ENCODE measurements at places on chromosomes 5 and 9. TPM values are rescaled to one million over a fixed set of nuclear protein-coding genes. Genes with fewer than 3 reads are reported as not detected.
A peak's percentile ranks its signal among the peaks of the same experiment; 100 is the strongest.

DNA sequence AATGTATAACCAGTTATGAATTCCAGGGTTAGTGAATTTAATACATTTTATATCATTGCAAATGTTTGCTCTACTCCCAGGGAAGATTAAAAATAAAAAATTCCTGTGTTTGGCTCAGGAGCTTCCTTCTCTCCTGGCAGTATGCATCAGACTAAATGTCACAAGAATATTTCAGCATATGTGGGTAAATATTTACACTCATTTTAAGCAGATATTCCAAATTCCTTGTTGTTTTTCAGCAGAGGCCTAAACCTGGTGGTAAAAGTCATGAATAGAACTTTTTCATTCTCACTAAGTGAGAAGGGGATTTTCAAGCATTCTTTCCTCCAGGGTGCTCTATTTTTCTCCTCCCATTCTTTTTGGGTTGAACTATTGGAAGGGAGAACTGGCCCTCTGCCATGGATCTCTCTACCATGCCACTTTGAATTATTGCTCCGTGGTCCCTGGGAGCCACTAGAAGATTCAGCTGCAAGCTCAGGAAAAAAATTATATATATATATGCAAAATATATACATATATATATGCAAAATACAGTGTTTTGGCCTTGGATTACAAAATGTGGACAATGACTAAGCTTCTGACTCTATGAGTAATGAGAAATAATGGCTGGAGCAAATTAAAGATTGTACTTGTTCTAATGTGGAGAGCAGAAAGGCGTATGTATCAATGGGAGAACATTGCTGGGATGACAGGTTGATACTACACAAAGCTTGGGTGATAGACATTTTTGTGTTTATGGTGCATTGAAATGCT lies 180.6 kb upstream of the PAPPA start:
- DNase-seq, result no peak

- DNase-seq, result no peak
These were observed 75.8 kb downstream of the ARHGAP26 start for GRCh38 chr5:142845954-142846398.

GRCh38 chr5:10775646-10776045 lies 14.6 kb upstream of the DAP start:
- no peak for DNase-seq

DNA sequence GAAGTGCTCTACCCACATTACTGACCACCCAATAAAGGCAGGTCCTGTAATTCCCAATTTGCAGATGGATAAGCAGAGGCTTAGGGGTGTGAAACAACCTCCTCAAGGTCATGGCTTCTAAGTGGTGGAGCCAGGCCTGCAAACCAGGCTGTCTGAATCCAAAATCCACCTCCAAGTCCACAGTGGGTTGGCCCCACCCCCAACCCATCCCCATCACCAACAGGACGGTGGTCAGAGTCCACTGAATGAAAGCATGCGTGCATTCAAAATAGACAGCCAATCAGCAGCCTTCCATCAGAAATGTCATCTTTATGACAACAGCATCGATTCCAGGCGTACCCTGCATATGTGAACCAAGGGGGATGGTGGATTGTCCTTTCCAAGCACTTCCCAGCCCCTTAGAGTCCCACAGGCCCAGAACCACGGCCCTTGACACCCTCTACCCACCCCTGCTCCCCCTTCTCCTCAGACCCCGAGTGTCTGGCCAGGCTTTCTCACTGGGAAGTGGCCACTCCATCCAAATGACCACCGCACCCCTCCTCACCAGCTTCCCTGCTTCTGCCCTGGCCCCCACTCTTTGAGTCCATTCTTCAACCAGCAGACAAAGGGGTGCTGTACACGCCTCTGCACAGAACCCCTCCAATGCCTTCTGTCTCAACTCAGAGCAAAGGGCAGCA lies 133.1 kb downstream of the KCNIP1 start:
- DNase-seq, result no peak

DNA sequence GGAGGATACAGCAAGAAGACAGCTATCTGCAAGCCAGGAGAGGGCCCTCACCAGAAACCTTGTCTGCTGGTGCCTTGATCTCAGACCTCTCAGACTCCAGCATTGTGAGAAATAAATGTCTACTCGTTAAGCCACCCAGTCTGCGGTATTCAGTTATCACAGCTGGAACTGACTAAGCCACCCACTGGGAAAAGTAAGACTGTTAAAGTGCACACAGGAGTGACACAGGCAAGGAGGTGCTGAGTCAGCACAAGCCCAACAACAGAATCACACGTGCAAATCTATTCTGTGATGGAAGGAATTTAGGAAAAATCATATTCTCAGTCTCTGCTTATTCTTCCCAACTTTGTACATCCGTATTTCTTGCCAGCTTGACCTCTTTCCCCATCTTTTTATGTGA lies 200.0 kb downstream of the NR2F1-AS1 start:
- no peak for DNase-seq

Gene CCNI2
- total RNA-seq, result not detected

GRCh38 chr5:116970318-116970717 lies 395.7 kb upstream of the SEMA6A start:
- DNase-seq, result peak; percentile 94

- DNase-seq, result no peak
These were observed 28.2 kb downstream of the COL15A1 start for GRCh38 chr9:98971915-98972223.

Gene UBE2QL1
- 2.3 TPM for total RNA-seq

DNA sequence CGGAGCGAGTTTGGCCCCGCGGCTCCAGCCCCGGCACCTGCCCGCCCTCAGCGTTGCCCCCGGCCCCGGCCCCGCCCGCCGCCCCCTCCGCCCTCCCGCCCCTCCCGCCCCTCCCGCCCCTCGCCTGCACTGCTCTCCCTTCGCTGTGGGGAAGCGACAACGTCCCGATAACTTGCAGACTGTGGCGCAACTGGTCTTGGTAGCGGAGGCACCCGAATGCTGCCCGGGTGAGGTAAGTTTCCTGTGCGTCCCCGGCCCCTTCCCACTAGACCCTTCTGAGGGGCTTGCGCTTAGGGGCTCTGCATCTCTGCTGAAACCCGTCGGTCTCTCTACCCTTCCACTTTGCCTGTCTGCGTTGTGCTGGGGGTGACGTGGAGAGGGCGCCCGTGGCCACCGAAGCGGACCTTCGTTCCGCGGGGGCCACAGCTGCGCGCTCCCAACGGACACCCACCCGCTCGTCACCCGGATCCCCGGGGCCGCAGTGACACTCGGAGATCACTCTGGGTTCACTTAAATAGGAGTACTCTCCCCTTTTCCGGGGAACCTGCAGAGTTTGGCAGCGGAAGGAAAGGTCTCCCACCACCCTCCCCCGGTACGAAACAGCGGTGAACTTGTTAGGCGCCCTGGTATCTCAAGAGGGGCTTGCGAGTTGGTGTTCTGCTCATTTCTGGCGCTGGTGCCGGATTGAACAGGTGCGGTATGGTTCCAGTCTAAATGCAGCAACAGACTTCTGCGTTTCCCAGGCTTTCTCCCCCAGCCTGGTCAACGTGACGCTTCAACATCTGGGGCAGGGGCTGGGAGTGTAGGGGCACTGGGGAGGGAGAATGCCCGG lies 707 bp downstream of the PIP5K1B start:
- DNase-seq, result peak; percentile 25

GRCh38 chr5:1431896-1432295 lies 13.3 kb downstream of the SLC6A3 start:
- DNase-seq, result no peak

Gene NDFIP1
- total RNA-seq, result 77.8 TPM

- no peak for DNase-seq
These were observed 34.0 kb downstream of the RASGEF1C start for GRCh38 chr5:180175015-180175431.

DNA sequence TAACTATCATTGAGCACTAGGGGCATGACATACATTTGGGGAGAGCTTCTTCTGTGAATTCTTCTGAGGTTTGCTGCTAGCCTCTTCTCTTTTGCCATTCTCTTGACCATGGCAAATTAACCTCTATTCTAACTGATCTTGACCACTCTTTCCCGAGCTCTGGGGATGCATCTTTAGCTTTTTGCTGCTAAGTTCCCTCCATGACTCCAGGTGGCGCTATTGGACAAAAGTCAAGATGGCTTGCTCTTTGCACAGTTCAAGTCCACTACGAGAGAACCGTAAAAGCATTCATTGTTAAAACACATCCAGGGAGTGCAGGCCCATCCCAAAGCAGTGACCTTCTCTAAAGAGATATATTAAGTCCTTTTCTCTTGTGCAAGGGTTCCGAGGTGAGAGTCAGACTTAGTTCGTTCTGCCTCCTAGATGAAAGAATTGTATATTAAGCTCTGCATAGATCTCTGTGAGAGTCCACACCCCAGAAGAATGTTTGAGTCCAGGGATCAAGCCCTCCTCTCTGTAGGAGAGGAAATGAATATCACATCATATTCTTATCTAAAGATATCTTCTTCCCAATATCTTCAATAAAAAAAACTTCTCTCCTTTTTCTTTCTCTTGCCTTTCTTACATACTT lies 1152.9 kb upstream of the CDH6 start:
- DNase-seq, result peak; percentile 61

Gene TRIM14
- 4.3 TPM for total RNA-seq

GRCh38 chr9:34250721-34251120 lies 71.9 kb downstream of the UBAP1 start:
- DNase-seq, result no peak

Gene DCTN4
- 64.5 TPM for total RNA-seq

Gene NSG2
- 3.1 TPM for total RNA-seq

Gene FOXD4
- total RNA-seq, result not detected

Gene CD274
- total RNA-seq, result 4.1 TPM

Gene DAB2
- 64.5 TPM for total RNA-seq

- DNase-seq, result no peak
These were observed 110.5 kb downstream of the GAS1 start for GRCh38 chr9:86836797-86837196.

- DNase-seq, result no peak
These were observed 1.1 kb downstream of the PRKACG start for GRCh38 chr9:69012696-69013381.

Gene SCGB3A2
- total RNA-seq, result 5.8 TPM

Gene CENPH
- total RNA-seq, result 9.3 TPM

GRCh38 chr5:152255411-152255810 lies 149.7 kb downstream of the NMUR2 start:
- no peak for DNase-seq

GRCh38 chr5:5179079-5179478 lies 38.9 kb downstream of the ADAMTS16 start:
- no peak for DNase-seq

DNA sequence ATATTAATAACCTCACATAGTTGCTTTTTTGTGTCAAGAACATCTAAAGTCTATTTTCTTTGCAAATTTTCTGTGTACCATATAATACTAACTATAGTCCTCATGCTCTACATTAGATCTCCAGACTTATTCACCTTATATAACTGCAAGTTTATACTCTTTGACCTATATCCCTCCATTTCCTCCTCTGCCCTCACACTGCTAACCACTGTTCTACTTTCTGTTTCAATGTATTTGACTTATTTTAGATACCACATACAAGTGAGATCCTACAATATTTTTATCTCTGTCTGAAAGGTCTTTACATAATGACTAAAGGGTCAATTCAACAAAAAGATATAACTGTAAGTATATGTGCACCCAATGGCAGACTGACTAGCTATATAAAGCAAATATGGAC lies 789.7 kb upstream of the ZNF608 start:
- DNase-seq, result no peak

Gene ABLIM3
- 25.4 TPM for total RNA-seq

Gene SPATA31E1
- total RNA-seq, result not detected

DNA sequence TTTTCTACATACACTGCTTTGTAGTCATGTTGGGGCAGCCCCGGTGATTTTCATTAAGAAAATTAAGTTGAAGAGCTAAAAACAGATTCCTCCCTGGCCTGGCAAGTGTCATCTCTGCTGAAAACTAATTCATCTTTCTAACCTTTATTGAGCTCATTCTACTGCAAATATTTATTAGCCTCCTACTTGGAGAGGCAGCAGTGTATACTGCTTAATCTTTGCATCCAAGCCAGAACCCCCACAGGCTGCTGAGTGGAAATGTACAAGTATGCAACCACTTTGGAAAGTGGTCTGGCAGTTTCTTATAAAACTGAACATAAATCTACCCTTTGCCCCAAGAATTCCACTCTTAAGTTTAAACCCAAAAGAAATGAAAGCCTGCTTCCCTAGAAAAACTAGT lies 223.4 kb downstream of the DRD1 start:
- DNase-seq, result no peak

Gene ARID3C
- total RNA-seq, result 0.31 TPM

DNA sequence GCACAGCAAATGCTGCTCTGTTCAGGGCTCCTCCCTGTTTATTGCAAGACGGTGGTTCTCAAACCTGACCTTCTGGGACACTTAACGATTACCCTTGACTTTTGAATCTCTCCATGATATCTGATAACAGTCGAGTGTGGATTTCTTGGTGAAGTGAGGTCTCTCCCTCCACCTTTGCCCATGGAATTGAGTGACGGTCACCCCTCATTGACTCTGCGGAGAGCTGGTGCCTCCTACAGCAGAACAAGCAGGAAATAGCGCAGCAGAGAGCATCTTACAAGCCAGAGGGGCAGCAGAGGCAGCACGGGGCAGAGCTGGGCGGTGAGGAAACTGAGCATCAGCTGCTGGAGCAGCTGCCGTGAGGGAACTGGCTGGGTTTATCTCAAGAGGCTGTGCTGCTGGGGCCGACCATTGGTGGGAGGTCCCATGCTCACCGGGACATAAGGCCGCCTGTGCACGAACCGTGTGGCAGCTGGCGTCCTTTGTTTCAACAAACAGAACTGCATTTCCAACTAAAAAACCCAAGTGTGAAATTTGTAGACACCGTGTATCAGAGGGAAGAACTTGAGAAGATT lies 189.8 kb downstream of the MTRR start:
- DNase-seq, result peak; percentile 65

Gene TMEM215
- total RNA-seq, result 2.1 TPM

- DNase-seq, result no peak
These were observed 2.4 kb downstream of the EHMT1 start for GRCh38 chr9:137621131-137621757.

Gene RFK
- total RNA-seq, result 15.8 TPM

Gene PCDHB5
- total RNA-seq, result 5.6 TPM

DNA sequence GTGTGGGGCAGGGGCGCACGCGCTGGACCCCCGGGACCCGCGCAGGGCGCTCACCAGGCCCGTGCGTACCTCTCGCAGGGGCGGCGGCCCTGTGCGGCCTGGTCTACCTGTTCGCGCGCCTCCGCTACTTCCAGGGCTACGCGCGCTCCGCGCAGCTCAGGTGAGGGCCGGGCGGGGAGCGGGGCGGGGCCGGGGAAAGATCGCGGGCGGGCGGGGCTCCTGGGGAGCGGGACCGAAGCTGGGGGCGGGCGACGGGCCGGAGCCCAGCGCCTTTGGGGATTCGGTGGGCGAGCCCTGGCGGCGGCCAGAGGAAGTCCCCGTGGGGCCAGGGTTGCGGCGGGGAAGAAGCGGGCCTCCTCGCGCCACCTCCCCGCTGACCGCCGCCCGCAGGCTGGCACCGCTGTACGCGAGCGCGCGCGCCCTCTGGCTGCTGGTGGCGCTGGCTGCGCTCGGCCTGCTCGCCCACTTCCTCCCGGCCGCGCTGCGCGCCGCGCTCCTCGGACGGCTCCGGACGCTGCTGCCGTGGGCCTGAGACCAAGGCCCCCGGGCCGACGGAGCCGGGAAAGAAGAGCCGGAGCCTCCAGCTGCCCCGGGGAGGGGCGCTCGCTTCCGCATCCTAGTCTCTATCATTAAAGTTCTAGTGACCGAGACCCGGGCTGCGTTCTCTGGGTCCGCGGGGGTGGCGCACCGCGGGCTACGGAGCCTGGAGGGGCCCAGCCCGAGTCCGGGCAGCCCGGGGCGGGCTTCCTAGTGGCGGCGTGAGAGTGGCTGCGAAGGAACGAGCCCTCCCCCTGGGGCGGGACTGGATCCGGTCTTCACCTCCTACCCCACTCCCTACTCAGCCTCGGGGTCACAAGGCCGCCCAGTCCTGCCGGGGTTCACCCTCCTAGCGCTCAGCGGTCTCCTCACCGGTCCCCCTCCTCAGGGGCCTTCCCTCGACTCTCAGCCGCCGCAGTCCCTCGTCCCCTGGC lies 2.4 kb downstream of the LTC4S start:
- peak; percentile 86 for DNase-seq

Data from tongue (tissue), 3 donors.